ENCODE measurements at places on chromosomes 1 and 21.

DNA sequence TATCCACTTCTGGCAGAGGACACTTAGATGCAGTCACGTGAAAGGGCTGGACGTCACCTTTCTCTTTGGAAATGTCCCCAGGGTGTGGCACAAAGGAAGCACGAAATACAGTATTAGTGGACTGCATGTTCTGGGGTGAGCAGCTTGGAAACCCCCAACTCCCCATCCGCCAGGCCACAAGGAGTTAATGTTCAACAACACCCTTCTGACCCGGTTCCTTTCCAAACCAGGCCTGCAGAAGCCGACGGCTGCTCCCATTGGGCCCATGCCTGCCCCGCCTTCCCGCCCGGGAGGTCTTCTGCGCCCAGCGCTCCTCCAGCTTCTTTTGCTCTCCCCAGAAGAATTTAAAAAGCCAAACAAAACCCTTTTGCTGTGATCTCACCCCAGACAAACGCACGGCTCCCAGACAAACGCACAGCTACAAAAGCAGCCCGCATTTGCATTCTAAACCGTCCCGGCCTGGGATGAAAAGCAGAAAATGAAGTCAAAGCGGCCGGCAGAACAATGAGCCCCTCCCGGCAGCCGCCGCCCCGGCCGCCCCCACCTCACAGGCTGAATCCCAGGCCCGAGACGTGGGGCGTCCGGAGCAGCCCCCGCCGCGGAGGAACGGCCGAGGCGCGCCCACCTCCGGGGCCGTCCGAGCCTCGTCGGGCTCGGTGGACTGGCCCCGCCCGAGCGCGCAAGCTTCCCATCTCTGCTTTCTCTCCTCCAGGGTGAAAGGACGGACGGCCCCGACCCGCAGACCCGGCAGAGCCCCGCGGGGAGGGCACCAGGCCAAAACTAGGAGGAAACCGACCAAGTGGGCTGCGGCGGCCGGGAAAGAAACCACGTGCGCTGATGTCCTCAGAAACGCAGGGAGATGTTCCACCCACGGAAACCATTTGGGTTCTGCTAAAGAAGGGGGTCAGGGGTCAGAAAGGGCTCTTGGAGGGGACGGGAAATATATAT lies 101.9 kb downstream of the PLPP3 start:
- DNase-seq = peak; percentile 76

DNA sequence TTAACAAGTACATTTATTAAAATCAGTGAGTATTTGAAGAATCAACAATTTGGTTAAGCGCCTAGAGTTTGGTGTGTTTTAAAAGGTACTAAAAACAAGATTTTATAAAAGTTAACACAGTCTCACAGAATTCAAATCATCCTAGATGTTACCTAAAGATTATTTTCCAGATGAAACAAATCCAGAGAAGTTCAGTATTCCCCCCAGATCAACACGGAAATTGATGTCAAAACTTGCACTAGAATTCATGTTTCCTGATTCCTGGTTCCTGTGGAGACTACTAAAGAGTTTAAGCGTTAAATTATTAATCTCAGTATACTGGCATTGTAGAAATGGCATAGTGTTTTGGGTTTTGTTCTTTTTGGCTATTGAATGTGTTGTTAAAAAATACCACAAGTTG lies 1.4 kb downstream of the PTBP2 start:
- DNase-seq = no peak

DNA sequence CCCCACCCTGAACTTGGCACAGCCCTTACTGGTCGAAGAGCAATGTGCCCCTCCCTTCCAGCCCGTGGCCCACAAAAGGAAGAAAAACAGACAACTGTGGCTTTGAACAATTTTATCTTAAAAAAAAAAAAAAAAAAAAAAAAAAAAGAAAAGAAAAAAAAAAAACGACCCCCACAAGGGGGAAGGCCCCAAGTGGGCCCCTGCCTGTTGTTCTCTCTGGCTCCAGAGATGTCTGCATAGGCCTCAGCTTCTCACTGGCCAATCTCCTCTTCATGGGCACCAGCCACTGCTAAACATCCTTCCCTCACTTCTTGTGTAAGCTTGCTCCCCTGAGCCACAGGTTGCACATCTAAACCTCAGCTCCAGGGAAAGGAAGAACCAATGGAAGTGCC lies 386 bp upstream of the TSTD1 start:
- no peak for DNase-seq

DNA sequence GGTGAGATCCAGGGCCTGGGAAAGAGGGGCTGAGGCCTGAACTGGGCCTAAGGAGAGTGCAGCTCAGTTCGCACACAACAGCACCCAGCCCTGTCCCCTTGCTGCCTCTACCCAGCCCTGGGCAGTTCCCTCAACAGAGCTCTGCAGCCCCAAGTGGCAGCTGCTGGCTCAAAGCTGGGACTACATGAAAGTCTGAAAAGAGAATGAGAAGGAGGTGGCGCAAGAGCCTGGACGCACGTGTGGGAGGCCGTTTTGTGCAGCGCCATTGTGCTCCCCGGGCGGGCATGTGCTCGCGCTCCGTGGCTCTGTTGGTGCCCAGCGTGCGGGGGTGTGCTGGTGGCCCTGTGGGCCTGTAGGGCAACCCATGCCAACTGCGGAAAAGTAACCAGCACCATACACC lies 10.3 kb downstream of the GPR37L1 start:
- DNase-seq = no peak

DNA sequence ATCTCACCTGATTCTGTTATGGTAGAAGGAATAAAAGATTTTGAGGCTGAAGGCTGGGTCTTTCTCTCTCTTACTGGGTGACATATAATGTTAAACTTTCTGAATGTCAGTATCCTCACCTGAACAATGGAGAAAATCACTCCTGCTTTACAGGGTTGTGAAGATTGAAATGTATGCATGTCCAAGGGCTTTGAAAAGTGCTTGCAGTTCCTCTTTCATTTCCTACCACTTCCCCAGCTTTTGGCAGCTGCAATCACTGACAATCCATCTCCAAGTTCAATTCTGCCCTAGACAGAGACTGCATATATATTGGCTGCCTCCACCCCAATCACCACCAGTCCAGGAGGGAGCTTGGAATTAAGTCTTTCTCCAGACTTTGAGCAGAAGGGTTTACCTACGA lies 39.8 kb downstream of the FAM78B start:
- no peak for DNase-seq

DNA sequence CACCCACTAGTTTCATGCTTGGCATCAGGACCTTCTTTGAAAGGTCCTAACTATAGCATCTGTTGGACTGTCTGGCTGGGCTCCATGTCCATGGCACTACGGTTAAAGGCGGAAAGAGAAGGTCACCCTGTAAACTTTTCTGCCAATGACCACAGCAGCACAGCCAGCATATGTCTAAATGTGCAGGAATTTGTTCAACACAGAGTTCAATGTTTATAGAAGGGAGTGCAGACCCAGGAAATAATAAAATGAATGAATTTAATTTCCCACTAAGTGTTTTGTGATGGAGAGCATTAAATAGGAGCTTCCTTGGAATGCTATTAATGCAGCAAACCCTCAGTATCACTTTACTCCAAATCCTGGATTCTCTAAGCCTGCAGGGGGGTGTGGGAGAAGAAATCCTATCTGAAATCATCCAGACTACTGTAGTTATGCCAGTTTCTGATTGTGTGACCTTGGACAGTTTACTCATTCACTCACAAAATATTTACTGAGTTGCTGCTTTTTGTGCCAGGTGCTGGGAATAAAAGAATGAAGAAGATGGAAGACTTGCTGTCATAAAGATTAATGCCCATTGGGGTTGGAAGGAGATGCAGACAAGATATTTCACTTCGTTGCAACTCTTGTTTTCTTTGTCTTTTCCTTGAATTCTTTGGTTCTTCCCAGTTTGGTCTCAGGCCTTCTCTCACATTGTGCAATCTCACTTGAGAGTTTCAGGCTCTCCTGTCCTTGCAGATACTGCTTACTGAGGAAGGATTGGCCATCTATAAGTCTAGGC lies 195.0 kb downstream of the ROR1 start:
- DNase-seq = peak; percentile 62

DNA sequence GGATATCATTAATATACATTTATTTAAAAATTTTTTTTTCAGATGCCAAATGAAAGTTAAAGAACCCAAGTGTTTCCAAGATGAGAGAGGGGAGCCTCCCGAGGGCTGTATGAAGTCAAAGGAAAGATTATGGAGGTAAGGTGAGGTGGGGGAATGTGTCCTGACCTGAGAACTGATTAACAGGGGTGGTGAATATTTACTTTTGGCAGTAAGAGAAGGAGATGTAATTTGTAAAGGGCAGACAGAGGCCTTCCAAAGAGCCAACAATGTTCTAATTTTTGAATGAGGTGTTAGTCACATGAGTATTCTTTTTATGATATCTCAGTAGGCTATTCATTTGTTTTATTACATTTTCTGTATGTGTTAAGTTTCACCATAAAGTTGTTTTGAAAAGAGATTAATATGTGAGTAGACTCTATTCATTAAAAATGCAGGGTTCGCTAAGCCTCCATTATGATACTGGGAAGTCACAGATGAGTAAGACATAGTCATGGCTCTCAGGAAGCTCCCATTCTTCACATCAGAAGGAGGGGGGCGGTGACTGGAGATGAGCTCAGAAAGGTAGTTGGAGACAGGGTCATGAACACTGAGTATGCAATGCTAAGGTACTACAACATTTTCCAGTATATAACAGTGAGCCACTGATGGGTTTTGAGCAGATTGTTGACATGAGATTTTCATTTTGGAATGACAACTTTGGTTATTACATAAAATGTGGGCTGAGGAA lies 62.4 kb upstream of the TNFSF18 start:
- DNase-seq = peak; percentile 52

DNA sequence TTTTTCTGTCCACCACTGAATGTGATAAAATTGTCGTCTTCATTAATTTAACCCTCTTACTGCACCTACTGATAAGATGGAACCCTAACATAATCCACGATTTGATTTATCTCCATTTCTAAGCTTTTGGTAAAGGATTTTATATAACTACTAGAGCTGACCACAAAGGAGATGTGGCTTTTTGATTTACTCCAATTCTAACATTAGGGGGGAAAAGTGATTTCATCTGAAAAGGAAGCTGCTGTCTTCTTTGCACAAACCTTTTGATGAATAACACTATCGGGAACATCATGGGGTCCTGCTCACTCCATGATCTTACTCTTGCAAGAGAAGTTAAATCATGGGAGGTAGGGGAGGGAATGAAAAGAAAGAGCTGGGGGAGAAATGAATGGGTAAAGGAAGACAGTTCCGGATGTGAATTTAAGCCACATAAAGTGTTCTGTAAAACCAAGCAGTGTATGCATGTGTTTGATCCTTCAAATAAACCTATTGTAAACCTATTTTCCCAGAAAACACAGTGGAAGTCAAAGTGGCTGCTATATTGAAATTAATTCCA lies 161.8 kb downstream of the GABPA start:
- DNase-seq = peak; percentile 24

- no peak for DNase-seq
Observed at GRCh38 chr1:84776639-84777038, 86.4 kb upstream of the SSX2IP start.

DNA sequence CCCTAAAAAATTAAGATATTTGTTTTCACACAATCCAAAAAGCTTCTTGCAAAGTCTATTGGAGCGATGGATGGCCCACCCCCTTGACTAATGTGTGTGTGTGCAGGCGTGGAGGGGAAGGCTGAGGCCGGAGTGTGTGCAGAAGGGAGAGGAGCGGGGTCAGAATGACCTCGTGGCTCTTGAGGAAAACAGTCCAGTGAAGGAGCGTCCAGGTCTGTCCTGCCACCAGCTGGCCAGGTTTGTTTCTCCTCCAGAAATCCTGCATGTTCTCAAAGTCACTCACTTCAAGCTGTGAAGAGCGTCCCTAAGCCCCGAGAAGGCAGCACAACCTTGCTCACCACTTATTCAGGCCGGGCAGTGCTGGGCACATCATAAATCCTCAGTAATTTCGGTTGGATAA lies 69.5 kb upstream of the SSX2IP start:
- no peak for DNase-seq

GRCh38 chr1:80218112-80218511 lies 1211.6 kb upstream of the ADGRL4 start:
- DNase-seq = peak; percentile 58

DNA sequence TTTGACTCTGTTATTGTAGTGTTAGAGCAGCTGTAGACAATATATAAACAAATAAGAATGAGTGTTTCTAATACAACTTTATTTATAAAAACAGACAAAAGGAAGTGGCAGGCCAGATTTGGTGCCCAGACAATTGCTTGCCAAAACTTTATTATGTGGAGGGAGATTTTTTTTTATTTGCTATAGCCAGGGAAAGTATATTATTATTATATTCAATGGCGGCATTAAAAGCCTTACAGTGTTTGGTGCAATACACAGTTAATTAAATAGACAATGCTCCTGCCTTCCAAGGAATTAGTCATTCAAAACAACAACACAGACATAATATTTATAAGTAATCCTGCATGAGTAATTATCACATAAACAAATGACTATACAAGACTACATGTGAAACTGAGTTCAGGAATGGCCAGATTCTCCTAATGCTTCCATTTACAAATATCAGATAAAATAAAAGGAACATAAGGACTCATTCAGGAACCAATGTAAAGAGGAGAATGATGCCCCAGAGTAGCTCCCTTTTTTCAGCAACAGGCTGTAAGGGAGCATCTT lies 10.6 kb upstream of the RC3H1 start:
- no peak for DNase-seq

DNA sequence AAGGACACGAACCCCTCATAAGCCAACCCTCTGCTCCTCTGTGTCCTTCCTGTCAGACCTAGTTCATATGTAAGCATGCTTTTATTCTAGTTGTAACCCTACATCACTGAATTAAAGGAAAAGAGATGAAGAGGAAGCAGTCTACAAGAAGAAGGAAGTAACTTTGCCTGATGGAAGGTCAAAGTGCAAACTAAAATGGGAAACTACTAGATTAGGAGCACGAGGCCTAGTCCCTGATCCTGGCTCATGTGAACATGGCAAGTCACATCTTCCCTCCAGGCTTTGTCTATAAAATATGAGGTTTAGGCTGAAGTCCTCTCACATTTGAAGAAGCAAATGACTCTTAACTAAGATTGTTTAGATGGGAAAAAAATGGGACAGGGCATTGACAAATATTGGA lies 13.2 kb downstream of the ZMYND12 start:
- DNase-seq = no peak

DNA sequence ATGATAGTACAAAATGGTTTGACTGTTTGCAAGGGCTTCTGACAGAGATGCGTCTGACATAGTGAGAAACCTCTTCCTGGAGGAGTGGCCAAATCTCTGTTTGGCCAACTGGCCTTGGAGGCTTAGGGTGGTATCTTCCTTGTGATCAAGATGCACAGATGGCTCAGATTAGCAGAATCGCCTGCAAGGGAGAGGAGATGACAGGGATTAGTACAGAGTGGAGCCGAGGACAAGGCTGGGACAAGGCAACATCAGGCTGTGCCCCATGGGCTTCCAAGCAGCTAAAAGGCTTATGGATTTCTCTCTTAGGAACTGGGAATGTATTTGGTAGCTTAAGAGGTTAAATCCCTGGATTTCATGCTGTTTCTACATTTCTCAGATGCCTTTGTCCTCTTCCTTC lies 379.1 kb downstream of the SIPA1L2 start:
- no peak for DNase-seq

Measured in fibroblast of skin of abdomen (primary cell).